SJSA1 (cell line): ENCODE measurements at places on chromosomes 16 and 17. TPM values are rescaled to one million over a fixed set of nuclear protein-coding genes. Genes with fewer than 3 reads are reported as not detected.

DNA sequence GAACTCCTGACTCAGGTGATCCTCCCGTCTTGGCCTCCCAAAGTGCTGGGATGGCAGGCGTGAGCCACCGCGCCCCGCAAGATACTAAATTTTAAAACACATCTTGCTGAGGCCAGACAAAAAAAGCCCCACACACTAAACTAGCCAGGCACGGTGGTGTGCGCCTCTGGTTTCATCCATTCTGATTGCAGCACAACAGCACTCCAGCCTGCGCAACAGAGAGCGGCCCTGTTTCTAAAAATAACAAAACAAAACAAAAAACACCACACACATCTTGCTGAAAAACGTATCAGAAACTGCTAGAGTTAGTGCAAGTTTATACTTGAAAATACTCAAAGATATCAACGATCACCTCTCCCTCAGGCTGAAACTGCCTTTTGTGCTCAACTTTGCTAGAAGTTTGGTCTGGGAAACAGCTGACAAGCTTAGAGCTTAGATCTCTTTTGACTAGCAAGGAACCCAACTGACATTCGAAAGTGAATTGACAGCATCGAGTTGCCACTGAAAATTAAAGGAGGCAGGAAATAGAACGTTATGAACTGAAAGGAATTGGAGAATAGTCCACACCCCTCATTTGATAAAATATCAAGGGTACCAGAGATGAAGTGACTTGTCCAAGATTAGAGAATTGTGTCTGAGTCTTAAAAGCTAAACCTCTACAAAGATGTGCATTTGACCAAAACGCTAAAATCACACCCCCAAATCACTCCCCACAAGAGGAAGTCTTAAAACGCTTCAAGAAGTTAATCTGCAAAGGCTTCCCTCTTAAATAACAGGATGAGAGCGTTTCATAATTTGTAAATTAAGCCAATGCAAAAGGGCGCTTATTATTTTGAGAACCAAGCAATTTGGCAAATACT, 908 bp downstream of the COG4 start:
- DNase-seq: peak; percentile 20

DNA sequence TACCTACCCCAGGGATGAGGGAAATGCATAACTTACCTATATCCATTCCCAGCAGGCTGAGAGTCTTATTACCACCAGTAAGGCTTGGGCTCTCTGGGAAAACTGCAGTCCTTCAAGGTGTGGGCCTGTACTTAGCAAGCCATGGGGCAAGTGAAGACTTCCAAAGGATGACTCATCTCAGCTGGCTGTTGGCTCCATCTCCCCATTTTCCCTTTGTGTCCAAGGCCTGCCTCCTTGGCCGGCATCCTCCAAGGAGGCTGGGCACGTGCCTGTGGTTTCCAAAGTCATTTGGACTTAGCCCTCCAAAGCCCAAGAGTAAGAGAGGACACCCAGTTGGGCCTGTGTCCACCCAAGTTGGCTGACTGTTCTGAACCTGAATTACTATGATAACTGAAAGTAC, 89.8 kb downstream of the TMEM100 start:
- DNase-seq: no peak

- no peak for DNase-seq
These were observed 165.4 kb downstream of the AIPL1 start for GRCh38 chr17:6269478-6269877.

DNA sequence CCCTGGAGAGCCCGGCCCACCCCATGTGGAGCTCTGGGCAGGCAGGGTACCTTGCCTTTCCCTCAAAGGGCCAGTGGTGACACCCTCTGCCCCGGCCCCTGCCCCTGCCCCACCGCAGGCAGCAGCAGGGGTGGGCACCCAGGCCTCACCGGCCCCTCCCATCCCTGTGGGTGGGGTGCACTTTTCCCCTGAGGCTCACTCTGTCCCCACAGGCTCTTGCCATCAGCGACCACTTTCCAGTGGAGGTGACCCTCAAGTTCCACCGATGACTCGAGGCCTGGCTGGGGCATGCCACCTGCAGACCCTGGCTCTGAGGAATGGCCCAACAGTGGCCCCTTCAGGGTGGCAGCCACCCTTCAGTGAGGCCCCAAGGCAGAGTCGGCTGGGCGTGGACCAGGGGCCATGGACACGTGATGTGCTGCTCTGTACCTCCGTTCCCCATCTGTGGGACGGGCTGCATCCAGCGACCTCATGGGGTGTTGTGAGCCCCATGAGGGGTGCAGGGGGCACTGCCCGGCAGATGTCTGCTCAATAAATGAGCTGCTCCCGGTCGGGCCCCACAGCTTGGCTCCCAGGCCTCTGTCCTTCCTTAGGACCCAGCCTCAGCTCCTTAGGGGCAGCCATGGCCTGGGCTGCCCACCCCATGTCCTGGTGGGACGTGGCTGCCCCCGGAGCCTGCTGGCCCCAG, 2.0 kb downstream of the DNASE1L2 start:
- no peak for DNase-seq

GRCh38 chr17:59413014-59413766, 81.7 kb downstream of the YPEL2 start:
- DNase-seq: no peak

DNA sequence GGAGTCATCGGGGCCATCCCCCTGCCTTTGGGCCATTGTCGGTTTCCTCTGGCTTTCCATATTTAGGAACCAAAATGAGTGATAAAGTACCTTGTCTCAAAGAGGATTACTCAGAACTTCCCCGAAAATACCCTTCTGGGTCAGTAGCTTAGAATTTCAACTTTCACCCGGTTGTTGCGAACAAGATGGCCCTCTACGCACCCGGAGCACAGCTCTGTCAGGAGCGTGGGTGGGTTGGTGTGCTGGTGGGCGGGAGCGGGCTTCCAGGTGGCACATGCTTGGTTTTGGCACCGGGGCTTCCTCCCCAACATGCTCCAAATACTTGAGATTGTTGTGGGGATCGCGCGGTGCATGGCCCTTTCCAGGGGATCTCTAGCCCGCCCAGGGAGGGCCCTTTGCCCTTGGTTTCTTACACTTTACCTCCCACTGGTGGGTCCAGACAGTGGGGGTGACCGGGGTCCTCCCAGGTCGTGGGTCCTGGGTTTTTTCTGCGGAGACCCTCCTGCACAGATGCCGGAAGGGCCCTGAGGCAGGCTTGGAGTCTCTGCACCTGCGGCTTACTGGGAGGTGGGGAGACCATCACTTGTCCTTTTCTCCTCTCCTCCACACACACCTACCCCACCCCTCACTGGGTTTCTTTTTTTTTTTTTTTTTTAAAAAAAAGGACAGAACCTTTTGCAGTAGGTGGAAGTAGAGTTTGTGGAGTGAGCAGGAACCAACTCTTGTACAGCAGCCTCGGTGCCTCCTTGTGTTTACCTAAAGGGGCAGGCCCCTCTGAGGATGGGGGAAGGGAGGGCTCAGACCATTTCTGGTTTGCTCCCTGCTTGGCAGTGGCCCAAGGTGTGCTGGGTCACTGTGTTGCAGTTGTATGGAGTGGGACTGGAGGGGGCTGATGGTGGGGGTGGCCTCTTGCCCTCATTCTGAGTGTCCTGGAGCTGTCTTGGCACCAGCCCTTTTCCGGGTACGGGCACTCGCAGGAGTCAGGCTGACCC, 142.1 kb downstream of the SEC14L1 start:
- DNase-seq: no peak

DNA sequence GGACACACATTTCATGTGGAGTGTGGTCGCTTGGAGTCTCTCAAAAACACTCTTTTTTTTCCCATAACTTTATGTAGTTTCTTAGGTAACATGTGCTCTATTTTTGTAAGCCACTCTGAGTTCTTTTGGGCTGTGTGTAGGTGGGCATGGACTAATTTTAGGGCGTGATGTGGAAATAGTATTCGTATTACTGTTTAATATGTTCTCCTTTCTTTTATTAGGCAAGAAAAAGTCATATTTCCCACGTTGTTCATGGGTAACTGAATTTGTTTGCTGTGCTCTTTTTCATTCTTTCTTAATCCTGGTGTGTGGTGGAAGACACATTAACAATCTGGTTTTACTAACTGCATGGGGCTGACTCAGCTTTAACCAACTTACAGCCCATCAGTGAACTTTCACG, 27.4 kb downstream of the NDEL1 start:
- DNase-seq: no peak

DNA sequence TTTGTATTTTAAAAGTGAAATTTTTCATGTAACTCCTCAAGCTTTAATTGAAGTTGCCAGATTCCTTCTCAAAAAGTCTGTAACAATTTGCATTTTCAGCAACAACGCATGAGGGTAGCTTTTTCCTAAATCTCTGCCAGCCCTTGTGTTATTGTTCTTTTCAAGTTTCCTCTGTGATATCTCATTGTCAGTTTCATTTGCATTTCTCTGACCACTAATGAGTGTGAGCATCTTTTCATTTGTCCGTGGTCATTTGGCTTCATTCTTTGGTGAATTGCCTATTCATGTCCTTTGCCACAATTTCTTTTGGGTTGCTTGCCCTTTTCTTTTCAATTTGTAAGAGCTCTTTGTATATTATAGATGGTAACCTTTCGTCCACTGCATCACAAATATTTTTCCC, 68.0 kb upstream of the NKD1 start:
- DNase-seq: no peak

- no peak for DNase-seq
These were observed 22.6 kb downstream of the NT5M start for GRCh38 chr17:17325816-17326215.

DNA sequence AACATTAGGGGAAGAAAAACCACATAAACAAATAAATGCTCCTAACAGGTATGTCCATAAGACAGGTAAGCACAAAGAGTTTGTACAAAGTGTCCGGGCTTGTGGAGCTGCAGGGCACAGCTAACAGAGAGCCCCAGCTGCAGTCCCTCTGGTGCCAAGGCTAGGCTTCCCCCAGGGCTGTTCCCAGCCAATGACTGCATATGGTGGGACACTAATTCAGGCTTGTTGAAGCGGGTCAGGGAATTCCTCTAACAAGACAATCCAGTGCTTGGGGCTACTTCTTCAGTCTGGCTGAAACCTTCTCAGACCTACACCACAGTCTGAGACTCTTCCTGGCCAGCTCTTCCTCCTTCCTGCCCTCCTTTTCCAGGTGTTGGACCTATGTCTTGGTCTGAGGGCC, 51.7 kb upstream of the ALDH3A1 start:
- no peak for DNase-seq

- DNase-seq: no peak
These were observed 114.8 kb upstream of the C16orf82 start for GRCh38 chr16:26951950-26952349.

The MARF1 gene
- total RNA-seq: 3.6 and 5.8 TPM in 2 replicates

- DNase-seq: no peak
These were observed 41.2 kb upstream of the ADCY9 start for GRCh38 chr16:4157376-4157825.

GRCh38 chr16:719815-720446, 1.0 kb upstream of the ANTKMT start:
- no peak for DNase-seq

DNA sequence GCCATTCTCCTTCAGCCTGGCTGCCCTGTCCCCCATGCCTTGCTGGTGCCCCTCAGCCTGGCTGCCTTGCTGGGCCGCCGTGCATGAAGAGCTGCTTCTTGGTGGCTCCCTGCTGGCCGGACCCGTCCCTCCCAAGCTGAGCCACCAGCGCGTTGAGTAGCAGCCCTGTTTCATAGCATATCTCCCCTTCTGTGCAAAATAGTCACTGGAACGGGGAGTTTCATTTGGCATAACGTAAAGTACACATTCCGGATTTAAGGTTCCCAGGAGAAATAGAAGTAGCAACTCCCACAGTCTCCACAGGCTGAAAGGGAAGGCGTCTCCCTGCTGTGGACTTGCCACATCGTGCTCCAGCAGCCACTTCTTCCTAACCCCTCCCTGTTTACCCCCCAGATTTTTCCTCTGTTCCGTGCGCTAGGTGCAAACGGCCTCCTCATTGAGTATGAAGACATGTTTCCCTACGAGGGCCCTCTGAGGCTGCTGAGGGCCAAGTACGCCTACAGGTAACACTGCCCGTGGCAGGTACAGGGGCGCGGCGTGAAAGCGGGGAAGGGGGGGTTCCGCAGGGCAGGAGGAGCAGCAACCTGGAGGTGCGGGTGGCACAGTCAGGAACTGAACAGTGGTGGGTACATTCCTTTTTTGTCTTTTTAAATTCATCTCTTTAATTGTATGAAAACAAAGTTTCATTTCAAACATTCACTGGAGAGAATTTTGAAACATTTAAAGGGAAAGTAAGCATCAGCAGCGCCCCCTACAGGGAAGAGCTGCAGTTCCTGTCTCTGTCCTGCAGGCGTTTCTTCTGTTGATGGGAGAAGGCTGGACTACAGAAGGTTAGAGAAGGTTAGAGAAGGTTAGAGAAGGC, 5.8 kb upstream of the OGFOD3 start:
- DNase-seq: no peak

GRCh38 chr17:74972973-74973328, 392 bp upstream of the HID1 start:
- DNase-seq: no peak

GRCh38 chr17:75765981-75766380, 989 bp upstream of the GALK1 start:
- DNase-seq: no peak

DNA sequence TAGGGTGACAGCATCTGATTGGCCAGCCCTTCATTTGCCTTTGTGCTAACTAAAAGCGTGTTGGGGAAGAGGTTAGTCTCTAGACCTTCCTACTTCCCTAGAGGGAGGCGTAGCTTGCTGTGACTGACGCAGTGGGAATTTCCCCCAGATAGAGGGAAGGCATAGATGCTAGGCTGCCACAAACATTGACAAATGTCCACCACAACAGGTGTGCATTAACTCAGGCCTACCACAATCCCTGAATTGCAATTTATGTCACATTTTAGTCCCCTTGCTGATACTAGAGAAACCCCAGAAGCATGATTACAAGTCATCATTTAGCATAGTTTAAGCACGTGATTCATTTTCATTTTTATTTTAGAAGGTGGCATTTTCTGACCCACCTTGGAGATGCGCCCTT, 76.3 kb upstream of the WSB1 start:
- DNase-seq: no peak
